ENCODE measurements at places on chromosomes 13 and 19. TPM values are rescaled to one million over a fixed set of nuclear protein-coding genes. Genes with fewer than 3 reads are reported as not detected.
A peak's percentile ranks its signal among the peaks of the same experiment; 100 is the strongest.

- no peaks in the 10 kb centered on the region for H3K4me1 ChIP-seq
- H3K27ac ChIP-seq: no peak overlapping the region
- H3K4me3 ChIP-seq: no peak overlapping the region
- H3K36me3 ChIP-seq: no peaks in the 10 kb centered on the region
- peaks cover 25% of the 10 kb centered on the region for H3K27me3 ChIP-seq
- DNase-seq: no peak
Measured at GRCh38 chr19:17889609-17890214, 18.0 kb downstream of the SLC5A5 start.

- H3K4me3 ChIP-seq: no peak overlapping the region
- DNase-seq: no peak
- no peak overlapping the region for H3K27ac ChIP-seq
- H3K27me3 ChIP-seq: no peaks in the 10 kb centered on the region
Measured at GRCh38 chr13:21095311-21095710, 33.9 kb upstream of the LATS2 start.

GRCh38 chr19:54424660-54425381, 9.6 kb downstream of the TTYH1 start:
- H3K4me3 ChIP-seq: no peak overlapping the region
- DNase-seq: no peak
- no peaks in the 10 kb centered on the region for H3K36me3 ChIP-seq
- peaks cover 16% of the 10 kb centered on the region for H3K4me1 ChIP-seq
- H3K27ac ChIP-seq: no peak overlapping the region

GRCh38 chr19:7706955-7707456, 5.1 kb upstream of the FCER2 start:
- no peaks in the 10 kb centered on the region for H3K4me1 ChIP-seq
- peaks cover 26% of the 10 kb centered on the region for H3K27me3 ChIP-seq
- no peaks in the 10 kb centered on the region for H3K36me3 ChIP-seq

GRCh38 chr13:98893371-98893770, 84.5 kb downstream of the DOCK9 start:
- no peak for DNase-seq
- no peak overlapping the region for H3K27ac ChIP-seq
- no peaks in the 10 kb centered on the region for H3K27me3 ChIP-seq
- H3K36me3 ChIP-seq: no peaks in the 10 kb centered on the region
- H3K4me3 ChIP-seq: no peak overlapping the region
- peaks cover 42% of the 10 kb centered on the region for H3K4me1 ChIP-seq

DNA sequence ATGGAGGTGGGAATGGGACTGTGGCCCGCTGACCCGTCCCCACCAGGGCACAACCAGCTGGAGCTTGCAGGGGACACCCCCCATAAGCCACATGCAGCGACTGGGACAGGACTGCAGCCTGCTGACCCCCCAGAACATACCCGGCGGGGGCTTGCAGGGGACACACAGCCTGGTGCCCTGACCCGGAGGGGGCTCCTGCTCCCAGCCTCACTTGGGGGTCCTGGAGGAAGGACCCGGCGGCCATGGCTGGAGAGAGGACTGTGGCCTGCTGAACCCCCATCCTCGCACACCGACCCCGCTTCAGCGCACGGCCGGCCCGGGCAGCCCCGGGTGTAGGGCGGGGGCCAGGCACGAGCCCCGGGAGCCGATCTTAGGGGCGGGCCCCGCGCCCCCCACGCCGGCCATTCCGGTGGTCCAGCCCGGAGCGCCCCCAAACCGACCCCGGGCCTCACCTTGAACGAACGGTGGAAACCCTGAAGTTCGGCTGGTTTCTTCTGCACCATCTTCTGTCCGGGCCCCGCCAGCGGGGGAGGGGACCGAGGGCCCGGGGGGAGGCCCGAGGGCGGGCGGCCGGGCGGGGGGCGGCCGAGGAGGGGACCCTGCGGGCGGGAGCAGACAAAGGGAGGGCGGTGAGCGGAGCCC, 574 bp downstream of the MKNK2 start:
- peak overlapping the region; percentile 80 for H3K4me3 ChIP-seq
- DNase-seq: no peak
- no peak overlapping the region for H3K27ac ChIP-seq

DNA sequence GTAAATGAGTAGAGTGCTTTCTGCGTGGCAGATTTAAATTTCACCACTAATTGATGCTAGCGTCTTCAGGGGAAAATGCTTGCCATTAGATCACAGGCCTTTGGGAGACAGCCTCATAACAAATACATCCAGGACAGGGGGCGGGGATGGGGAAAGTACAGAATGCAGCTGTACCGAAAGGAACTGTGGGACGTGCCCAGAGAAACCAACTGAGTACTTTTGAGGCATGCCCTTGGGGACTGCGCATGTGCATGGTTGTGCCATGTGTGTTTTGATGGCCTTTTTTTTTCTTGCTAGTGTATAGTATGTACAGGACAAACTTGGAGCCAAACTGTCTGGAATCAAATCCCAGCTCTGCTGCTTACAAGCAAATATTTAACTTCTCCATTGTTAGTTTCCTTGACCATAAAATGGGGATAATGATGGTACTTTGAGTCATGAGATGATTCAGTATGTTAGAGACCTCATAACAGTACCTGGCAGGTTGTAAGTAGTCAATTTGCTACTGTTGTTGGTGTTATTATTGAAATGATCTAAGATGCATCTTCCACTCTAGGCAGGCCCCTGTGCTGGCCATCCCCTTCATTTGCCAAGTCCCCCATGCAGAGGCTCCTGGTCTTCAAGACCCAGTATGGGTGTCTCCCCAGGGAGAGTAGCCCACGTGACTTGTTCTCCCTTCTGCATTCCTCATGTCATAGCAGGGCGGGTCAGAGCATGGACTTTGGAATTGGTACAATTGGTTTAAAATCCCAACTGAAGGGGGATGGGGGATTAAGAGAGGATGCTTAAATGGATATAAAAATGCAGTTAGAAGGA, 68.3 kb upstream of the NPAS1 start:
- H3K4me1 ChIP-seq: peaks cover 40% of the 10 kb centered on the region
- H3K27me3 ChIP-seq: no peaks in the 10 kb centered on the region
- peak overlapping the region; percentile 3 for H3K27ac ChIP-seq
- no peak for DNase-seq
- no peak overlapping the region for H3K4me3 ChIP-seq
- H3K36me3 ChIP-seq: peaks cover 13% of the 10 kb centered on the region

DNA sequence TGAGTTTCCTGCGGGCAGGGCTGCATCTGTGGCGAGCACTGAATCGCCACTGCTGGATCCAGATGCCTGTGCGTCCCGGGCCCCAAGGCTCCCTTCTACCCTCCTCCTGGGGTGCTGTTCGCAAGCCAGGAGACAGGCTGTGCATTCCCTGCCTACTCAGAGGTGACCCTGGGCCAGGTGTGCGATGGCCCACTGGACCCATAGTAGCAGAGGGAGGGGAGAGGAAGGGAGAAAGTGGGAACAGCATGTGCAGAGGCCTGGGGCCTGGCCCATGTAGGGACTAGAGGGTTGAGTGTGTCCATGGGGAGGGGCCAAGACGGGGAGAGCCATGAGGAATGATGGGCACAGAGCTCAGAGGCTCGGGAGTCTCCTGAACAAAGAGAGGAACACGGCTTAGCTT, 27.3 kb downstream of the CARM1 start:
- DNase-seq: no peak
- H3K4me1 ChIP-seq: peaks cover 15% of the 10 kb centered on the region
- peaks cover 6% of the 10 kb centered on the region for H3K36me3 ChIP-seq
- H3K27me3 ChIP-seq: no peaks in the 10 kb centered on the region

DNA sequence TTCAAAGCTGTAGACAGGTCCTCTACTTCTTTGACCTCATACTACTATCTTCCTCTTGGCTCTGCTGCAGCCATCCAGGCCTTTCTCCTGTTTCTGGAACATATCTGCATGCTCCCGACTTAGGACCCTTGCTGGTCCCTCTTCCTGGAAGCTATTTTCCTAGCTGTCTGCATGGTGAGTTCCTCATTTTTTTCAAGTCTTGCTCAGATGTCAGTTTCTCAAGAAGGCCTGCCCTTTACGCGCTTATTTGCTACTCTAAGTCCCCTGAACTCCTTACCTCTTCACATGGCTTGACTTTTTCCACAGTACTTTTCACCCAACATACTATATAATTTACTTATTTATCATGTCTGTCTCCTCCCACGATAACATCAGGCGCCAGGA, 31.4 kb downstream of the DNAJC3 start:
- H3K27ac ChIP-seq: no peak overlapping the region
- H3K27me3 ChIP-seq: no peaks in the 10 kb centered on the region
- no peak for DNase-seq
- peaks cover 26% of the 10 kb centered on the region for H3K36me3 ChIP-seq
- no peak overlapping the region for H3K4me3 ChIP-seq

IGFL1 gene
- not detected for total RNA-seq

GNA15 gene
- total RNA-seq: 0.13 TPM

DNA sequence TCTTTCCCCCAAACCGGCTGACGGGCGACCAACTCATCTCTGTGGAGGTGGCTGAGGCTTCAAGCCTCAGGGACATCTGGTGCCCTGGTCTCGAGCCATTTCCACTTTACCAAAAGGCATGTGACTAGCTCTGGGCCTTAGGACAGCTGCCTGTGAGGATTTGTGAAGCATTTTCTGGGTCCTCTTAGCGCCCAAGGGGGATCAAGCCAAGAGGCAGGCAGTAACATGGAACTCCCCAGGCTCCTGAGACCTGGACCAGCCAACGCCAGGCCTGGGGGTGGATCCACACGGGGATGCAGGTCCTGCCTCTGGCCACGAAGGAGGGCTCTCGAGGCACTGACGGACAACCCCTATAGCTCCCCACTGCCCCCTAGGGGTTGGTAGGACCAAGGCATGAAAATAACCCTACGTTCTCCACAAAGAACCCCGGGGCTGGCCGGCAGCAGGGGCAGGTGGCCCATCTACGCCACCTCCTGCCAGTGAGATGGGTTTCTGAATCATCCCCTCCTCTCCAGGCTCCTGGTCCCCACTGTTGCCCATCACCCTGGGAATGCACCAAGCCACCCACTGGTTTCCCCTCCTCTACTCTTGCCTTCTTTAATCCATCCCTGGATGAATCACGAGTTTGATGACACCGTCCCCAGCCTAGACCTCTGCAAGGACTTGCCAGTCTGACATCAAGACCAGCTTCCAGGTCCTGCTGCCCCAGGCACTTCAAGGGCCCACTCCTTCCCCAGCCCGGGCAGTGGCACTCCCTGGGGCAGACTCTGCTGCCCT, 7.0 kb upstream of the MYDGF start:
- H3K4me3 ChIP-seq: no peak overlapping the region
- no peaks in the 10 kb centered on the region for H3K4me1 ChIP-seq
- no peak for DNase-seq
- H3K27ac ChIP-seq: no peak overlapping the region
- no peaks in the 10 kb centered on the region for H3K27me3 ChIP-seq

- H3K36me3 ChIP-seq: no peaks in the 10 kb centered on the region
- H3K27ac ChIP-seq: no peak overlapping the region
- H3K4me3 ChIP-seq: no peak overlapping the region
- peaks cover 4% of the 10 kb centered on the region for H3K27me3 ChIP-seq
Measured at GRCh38 chr19:31613683-31614219, 264.5 kb upstream of the TSHZ3 start.

DNA sequence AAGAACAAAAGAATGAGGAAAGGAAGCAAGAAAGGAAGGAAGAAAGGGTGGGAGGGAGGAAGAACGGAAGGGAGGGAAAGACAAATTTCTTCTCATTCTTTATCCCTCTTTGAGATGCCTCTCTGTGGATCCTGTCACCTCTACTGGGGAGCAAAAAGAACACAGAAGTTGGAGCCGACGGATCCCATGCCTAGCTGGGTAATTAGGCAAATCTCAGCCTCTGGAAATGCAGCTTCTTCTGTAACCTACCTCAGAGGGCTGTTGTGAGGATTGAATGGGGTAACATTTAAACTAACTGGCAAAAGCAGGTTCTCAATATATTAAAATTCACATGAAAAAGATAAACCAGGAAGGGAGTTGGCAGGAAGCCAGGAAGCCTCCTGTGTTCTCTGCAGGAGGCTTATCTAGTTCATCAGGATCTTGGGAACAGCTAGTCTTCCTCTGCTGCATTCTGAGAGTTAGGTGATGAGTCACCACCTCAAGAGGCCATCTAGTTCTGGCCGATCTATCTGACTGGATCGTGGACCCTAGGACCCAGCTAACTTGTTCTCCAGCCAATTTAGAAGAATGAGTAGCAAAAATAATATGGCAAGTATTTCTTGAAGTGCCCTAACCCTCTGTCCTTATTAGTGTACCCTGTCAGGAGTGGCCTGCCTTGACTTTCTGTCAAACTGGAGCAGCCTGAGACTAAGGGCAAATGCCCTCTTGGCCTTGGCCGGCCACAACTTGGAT, 15.2 kb upstream of the CPB2 start:
- H3K4me3 ChIP-seq: no peak overlapping the region
- H3K27me3 ChIP-seq: no peaks in the 10 kb centered on the region
- H3K4me1 ChIP-seq: peaks cover 11% of the 10 kb centered on the region
- no peaks in the 10 kb centered on the region for H3K36me3 ChIP-seq

ZNF442 gene
- 4.3 TPM for total RNA-seq

SPIB gene
- total RNA-seq: not detected

DNA sequence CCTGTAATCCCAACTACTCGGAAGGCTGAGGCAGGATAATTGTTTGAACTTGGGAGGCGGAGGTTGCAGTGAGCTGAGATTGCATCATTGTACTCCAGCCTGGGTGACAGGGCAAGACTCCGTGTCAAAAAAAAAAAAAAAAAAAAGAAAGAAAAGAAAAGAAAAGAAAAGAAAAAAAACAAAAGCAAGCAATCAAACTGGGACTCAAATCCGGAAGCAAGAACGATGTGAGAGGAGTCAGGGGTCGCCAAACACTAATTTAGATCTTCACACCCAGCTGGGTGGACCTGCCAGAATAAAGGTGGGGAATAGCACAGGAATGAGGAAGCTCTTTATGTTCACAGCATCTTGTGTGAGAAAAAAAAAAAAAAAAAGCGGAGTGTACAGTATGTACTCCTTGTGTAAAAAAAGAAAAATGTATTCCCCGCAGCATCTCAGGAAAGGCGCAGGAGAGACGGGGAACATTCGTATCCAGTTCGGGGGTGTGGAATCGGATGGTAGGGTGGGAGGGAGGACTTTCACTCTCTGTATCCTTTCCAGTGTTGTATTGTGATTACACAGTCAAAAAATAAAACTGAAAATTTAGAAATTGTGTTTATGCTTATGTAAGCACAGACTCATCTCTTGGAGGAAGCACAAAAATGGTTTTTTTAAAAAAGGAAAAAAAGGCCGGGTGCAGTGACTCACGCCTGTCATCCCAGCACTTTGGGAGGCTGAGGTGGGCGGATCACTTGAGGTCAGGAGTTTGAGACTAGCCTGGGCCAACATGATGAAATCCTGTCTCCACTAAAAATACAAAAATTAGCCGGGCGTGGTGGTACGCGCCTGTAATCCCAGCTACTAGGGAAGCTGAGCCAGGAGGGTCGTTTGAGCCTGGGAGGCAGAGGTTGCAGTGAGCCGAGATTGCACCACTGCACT, 7.6 kb downstream of the DNAJB1 start:
- H3K36me3 ChIP-seq: peaks cover 15% of the 10 kb centered on the region
- peaks cover 54% of the 10 kb centered on the region for H3K4me1 ChIP-seq
- DNase-seq: no peak

PCDH20 gene
- total RNA-seq: 3.4 TPM

GRCh38 chr19:47183601-47184000, 47.4 kb downstream of the BBC3 start:
- H3K27ac ChIP-seq: peak overlapping the region; percentile 86
- H3K4me1 ChIP-seq: peaks cover 27% of the 10 kb centered on the region
- no peaks in the 10 kb centered on the region for H3K27me3 ChIP-seq

- H3K36me3 ChIP-seq: no peaks in the 10 kb centered on the region
- no peaks in the 10 kb centered on the region for H3K27me3 ChIP-seq
- no peak overlapping the region for H3K4me3 ChIP-seq
- no peak for DNase-seq
Measured at GRCh38 chr13:23744315-23744714, 144.9 kb downstream of the MIPEP start.

Data from mesothelial cell of epicardium (in vitro differentiated cells).